ENCODE measurements at places on chromosomes 2 and 18.

- DNase-seq, result no peak
Observed at GRCh38 chr2:5982193-5982902, 290.2 kb downstream of the SOX11 start.

DNA sequence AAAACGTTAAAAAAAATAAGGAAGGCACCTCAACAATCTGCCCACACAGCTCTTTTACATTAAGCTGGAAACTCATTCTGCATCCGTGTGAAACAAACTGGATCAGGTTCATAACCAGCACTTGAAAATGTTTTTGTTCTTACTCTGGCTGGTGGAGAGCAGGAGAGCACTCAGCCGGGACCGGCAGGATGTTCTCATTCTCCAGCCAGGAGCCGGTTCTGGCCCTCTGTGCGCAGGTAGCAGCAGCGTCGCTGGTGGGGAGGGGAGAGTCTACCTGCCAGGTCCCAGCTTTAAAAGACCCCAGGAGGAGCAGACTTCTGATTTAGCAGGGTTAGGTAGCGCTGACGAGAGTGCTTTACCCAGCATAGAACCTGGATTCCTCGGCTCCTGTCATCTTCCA, 834.9 kb upstream of the SALL3 start:
- DNase-seq, result no peak

GRCh38 chr2:144364944-144365738, 154.8 kb downstream of the ZEB2 start:
- DNase-seq, result peak; percentile 47

DNA sequence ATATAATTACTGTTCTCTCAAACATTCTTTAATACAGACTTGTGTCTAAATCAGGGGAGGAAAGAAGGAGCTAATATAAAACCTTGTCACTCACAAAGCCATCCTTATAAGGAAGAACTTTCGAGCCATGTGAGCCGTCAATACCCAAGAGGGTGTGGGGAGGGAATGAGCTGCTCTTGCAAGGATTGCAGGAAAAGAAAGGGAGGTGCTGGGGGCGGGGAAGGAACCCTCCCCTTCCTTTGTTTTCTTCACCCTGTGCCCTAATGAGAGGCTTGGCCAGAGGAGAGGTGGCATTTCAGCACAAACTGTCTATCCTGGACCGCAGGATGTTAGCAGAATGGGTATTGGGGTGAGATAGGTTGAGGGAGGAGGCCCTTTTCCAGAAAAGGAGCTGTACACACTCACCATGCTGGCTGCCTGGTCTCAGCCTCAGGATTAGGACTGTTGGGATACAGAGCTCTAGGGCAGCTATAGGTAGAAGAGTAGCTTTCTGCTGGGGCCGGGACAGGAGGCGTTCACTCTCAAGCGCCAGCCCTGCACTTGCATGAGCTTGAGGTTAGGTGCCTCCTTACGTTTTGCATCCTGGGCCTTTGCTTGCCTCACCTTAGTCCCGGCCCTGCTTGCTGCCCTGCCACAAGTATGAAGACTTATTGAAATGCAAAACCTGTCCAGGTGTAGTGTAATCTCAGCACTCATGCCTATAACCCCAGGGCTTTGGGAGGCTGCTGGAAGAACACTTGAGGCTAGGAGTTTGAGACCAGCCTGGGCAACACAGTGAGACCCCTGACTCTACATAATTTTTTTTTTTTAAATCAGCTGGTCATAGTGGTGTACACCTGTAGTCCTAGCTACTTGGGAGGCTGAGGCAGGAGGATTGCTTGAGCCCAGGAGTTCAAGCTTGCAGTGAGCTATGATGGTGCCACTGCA, 190.5 kb downstream of the LOXHD1 start:
- no peak for DNase-seq

DNA sequence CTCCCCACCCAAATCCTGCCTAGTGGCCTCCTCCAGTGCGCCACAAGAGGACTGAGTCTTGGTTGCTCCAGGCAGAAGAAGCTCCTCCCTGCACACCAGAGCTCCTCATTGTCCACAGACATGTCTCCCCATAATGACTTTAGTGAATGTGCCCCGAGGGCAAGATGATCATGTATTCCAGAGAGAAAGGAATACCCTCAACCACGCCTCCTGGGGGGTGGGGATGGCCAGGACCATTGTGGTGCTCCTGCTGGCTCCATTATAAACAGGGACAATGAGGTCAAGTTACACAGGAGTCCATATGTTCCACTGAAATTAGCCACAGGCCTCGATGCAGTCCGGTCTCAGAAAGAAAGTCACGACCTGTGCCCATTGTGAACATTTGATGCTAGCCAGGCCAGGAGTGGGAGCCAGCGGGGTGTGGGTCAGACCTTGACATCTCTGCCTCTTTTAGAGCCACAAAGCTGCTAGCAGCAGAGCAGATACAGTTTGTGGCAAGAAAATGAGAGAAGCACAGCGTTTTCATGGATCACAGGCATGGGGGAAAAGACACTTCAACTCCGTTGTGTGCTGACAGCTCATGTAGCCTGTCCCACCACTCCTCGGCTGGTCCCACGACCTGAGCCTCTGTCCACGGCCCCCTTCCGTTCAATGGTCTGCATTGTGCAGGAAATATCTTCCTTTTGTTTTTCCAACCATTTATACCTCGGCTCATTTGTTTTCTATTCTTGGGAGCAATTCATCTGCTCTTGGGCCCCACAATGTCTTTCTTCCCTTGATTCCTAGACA, 70.7 kb upstream of the FZD7 start:
- DNase-seq, result no peak

GRCh38 chr2:133829450-133830020, 261.3 kb upstream of the NCKAP5 start:
- DNase-seq, result peak; percentile 42

- no peak for DNase-seq
Observed at GRCh38 chr2:28590496-28591301, 94.8 kb downstream of the PLB1 start.

DNA sequence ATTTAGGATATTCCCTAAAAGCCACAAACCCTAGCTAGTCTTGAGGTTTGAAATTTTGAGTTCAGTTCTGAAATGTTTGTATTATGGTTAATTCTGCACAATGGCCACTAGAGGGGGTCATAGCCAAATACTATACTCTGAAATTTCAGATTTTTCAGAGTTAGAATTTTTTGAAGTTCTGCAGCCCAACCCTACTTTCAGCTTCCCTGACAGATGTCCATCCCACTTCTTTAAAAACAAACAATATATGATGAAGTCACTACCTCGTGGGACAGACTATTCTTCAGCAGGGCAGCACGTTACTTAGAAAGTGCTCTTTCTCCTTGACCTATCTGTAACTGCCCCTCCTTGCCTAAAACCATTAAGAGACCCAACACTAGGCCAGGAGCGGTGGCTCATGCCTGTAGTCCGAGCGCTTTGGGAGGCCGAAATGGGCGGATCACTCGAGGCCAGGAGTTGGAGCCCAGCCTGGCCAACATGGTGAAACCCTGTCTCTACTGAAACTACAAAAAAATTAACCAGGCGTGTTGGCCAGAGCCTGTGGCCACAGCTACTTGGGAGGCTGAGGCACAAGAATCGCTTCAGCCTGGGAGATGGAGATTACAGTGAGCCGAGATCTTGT, 48.2 kb upstream of the PAPOLG start:
- peak; percentile 33 for DNase-seq

- no peak for DNase-seq
Observed at GRCh38 chr2:82320296-82320695, 2015.7 kb upstream of the LRRTM1 start.

GRCh38 chr2:137232076-137232475, 466.7 kb downstream of the THSD7B start:
- no peak for DNase-seq

DNA sequence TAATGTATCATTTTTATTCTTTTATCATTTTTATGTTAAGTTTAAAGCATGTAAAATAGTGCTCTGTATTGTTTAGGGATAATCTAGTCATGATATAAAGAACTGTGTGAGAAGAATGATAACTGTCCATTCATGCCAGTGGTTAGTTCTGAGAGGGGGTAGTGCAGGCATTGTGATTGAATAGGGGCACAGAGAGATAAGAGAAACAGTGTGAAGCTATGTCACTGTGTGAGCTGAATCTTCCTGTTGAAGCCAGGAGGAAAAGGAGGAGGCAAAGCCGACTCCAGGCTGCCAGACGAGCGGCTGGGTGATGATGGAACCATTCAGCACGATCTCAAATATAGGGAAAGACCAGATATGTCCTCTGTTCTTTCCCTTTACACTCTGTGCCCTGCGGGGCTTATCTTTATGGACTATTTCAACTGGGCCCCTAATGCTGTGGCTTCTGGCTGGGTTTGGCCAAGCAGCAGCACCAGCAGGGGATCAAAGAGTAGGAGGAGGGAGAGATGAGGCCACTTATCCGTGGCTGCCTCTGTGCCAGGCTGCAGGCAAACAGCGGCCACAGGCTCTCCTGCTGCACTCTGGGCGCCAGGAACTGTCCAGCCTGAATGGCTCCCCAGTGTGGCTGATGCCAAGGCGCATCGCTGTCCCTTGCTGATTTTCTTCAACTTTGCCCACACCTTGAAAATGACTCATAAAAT, 128.0 kb downstream of the SPP2 start:
- DNase-seq, result no peak

DNA sequence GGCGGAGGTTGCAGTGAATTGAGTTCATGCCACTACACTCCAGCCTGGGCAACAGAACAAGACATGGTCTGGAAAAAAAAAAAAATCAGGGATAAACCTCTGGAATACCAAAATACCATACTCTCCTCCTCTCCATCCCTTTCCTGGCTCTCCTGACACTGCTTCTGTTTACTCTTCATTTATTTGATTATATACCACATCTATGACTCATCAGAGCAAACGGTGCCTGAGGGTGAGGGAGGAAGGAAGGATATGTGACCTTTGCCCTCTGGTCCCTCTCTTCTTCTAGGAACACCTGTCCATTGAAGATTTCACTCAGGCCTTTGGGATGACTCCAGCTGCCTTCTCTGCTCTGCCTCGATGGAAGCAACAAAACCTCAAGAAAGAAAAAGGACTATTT, 30.0 kb downstream of the VIL1 start:
- DNase-seq, result peak; percentile 5

GRCh38 chr2:223594259-223594658, 7.9 kb downstream of the SCG2 start:
- no peak for DNase-seq

DNA sequence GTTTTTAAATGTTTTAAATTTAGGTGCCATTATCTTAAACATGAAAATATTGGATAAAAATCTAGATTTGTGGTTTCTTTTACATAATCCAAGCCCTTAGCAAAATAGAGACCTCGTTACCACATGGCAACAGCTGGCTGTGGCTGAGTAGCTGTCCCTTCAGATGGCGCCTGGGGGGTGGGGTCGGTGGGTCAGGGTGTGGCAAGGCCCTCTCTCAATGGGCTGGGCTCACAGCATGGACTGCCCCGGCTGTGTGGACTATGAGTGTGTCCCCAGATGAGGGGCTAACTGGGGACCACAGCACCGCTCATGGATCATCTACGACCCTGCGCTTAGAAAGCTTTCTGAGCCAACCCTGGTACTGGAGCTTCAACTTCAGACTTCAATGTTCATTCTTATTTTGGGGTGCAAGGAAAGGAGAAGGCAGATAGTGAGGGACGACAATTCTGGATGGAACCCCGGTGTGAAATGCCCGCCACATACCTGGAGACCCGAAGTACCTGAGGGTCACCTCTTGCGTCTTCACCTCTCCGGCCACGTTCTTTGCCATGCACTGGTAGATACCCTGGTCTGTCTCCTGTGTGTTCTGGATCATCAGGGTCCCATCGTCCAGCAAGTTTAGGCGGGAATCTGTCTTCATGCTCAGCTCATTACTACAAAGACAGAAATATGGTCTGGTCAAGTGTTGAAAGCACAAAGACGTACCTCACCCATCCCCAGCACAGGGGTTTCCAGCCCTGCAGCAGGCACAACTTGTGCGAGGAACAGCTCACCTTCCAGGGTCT, 71.0 kb downstream of the PXDN start:
- DNase-seq, result no peak

DNA sequence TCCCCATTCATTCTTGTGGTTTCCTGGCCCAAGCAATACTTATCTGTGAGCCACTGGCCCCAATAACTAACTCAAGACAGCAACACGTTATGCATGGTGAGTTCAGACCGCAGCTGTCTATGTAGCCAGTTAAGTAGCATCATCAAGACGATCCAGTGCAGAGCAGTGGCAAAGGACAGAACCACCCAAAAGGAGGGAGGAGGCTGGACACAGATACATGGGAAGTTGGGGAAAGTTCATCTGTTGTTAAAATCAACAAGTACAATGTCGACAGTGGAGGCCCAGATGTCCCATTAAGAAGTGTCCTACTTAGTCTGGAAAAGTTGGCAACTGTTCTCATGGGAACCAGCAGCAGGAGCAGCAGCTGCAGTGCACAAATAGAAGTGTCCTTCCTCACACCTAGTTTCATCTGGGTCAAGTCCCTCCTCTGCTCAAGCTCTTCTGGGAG, 106.9 kb upstream of the THOC1 start:
- DNase-seq, result peak; percentile 80

GRCh38 chr2:64989982-64990614, 899 bp downstream of the SLC1A4 start:
- DNase-seq, result no peak

GRCh38 chr2:231306791-231307393, 88.6 kb upstream of the B3GNT7 start:
- DNase-seq, result no peak

GRCh38 chr18:46166261-46166970, 62.2 kb downstream of the HAUS1 start:
- DNase-seq, result no peak

DNA sequence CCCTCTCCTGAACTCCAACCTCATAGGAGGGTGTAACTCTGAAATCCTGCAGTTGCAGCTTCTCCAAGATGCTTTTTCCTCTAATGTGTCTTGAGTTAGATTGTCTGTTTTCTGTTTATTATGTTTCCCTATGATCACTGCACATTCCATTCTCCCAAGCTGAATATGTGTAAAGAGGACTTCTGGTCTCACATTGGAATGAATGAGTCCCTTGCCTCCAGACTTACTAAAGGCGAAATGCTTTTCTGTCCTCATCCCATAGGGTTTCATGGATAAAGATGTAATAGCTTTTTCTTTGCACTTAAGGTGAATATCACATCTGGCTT, 35.5 kb upstream of the CYP27A1 start:
- peak; percentile 15 for DNase-seq

DNA sequence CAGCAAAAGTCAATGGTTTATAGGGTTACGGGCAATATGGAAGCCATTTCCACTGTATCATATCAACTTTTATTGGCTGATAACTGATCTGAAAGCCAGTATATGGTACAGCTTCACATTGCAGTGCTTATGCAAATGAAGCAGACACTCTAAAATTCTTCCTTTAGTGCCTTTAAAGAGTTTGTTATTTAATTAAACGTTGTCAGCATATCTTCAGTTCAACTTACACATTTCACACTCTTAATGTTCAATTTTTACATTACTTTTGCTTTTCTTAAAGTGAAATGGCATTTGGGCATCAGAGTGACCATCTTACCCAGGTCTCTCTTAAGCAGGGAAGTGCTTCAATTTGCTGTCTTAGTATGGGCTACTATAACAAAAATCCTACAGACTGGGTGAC, 420.1 kb downstream of the NCKAP5 start:
- DNase-seq, result no peak
